NCI-H2081 treated with DMSO at 0.1 percent for 48 hours (cell line): ENCODE measurements at places on chromosomes 7 and 10.

DNA sequence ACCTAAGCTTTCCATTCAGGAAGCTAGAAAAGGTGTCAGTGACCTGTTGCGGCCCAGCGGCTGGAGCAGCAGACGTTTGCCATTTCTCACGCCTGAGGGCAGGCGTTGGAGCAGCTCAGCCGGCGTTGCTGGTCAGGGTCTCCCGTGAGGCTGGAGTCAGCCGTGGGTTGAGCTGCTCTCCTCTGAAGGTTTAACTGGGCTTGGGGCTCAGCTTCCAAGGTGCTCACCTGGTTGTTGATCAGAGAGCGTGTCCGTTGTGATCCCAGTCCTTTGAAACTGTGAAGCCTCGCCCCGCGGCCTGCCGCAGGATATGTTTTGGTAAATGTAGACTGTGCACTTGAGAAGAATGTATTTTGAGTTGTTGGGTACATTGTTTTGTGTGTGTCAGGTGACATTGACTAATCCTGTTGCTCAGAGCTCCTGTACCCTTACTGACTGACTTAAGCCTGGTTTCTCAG, 20.6 kb upstream of the PWWP2B start:
- DNase-seq: no peak

- no peak for DNase-seq
Measured at GRCh38 chr7:120714945-120715344, 143.0 kb downstream of the TSPAN12 start.

- DNase-seq: no peak
Measured at GRCh38 chr7:140607441-140607989, 33.1 kb downstream of the DENND2A start.

GRCh38 chr10:94710578-94710977, 27.0 kb downstream of the CYP2C18 start:
- no peak for DNase-seq

- no peak for DNase-seq
Measured at GRCh38 chr7:12623223-12623622, 52.7 kb downstream of the SCIN start.

DNA sequence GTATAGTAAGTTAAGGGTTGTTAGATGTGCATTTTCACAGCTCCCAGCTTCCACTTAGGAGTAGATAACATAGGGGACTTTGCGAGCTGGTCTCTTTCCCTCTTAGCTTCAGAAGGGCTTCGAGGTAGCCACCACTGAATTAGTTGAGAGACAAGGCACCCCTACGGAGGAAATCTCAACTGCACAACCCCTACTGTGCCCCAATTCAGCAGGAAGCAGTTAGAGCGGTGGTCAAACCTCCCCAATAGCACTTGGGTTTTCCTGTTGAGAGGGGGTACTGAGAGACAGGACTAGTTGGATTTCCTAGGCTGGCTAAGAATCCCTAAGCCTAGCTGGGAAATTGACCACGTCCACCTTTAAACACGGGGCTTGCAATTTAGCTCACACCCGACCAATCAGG, 1.1 kb upstream of the HERPUD2 start:
- no peak for DNase-seq

- no peak for DNase-seq
Measured at GRCh38 chr10:19816411-19817230, at the start of gene PLXDC2. Gene PLXDC2 (plus strand): TSS chr10:19816432.

- no peak for DNase-seq
Measured at GRCh38 chr10:124236136-124236535, 142.7 kb upstream of the CHST15 start.

GRCh38 chr7:23000597-23001360, 13.2 kb downstream of the HYCC1 start:
- DNase-seq: no peak

DNA sequence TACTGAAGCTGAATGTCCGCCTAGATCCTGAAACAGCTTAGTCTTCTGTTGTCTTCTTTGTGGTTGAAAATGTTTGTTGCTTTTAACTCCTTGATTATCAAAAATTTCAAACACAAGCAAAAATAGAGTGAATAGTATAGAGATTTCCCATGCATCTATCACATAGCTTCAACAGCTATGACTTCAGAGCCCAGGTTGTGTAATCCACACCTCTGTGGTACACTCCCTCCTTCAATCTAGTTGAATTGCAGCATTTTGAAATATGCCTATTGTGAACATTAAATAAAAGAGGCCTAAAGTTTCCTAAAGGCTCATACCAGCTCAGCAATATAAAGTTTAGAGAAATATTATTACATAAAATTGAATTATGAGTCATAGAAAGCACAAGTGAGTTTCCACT, 204.7 kb upstream of the HDAC9 start:
- no peak for DNase-seq
